ENCODE measurements at places on chromosomes 6 and 20.

- DNase-seq, result no peak
These were observed 595 bp downstream of the FBXO5 start for GRCh38 chr6:152981989-152982903.

GRCh38 chr6:118660218-118660569 is 8.8 kb upstream of the CEP85L start:
- DNase-seq, result no peak

- DNase-seq, result peak; percentile 19
These were observed 54.3 kb upstream of the CNR1 start for GRCh38 chr6:88220493-88220892.

GRCh38 chr6:166411721-166412151 is 29.0 kb upstream of the MPC1 start:
- DNase-seq, result no peak

GRCh38 chr6:166617359-166617758 is 9.7 kb downstream of the RPS6KA2 start:
- DNase-seq, result peak; percentile 72

DNA sequence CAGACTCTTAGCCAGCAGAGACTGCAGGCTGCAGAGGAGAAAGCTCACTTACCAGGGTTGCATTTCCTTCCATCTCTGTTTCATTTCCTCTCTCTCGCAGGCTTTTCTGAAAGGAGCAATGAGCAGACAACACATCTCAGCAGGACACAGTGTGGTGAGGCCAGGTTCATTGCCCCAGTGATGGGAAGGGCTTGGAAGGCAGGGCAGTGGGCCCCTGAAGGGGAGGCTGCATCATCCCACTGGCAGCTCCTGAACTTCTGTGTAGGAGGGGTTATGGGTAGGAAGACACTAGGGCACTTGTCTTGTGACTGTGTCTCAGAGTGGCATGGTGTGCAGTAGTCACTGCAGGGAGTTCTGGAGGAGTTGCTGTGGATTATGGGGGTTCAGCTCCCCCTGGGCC is 246.8 kb downstream of the QKI start:
- no peak for DNase-seq

- DNase-seq, result no peak
These were observed 9.7 kb upstream of the WFDC8 start for GRCh38 chr20:45588800-45589199.

GRCh38 chr6:4727671-4728435 is 48.4 kb upstream of the CDYL start:
- DNase-seq, result peak; percentile 7

- no peak for DNase-seq
These were observed 2.0 kb downstream of the CST5 start for GRCh38 chr20:23877524-23877923.

DNA sequence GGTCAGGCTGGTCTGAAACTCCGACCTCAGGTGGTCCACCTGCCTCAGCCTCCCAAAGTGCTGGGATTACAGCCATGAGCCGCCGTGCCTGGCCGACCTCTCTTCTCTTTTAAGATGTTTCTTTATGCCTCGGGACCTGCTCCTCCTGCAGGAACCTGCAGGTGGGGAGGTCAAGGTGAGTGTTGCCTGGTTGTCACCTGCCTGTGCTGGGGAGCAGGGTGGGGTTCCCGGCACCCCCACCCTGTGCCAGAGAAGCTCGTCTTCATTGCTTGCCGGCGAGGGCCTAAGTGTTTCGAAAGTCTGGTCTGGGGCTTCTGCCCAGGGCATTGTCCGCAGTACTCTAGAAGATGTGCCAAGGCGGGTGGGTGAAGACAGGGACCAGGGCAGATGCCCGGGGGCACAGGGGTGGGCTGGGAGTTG is 36.0 kb downstream of the SYNJ2 start:
- DNase-seq, result no peak

GRCh38 chr6:159513074-159513720 is 179.8 kb downstream of the SOD2 start:
- no peak for DNase-seq

DNA sequence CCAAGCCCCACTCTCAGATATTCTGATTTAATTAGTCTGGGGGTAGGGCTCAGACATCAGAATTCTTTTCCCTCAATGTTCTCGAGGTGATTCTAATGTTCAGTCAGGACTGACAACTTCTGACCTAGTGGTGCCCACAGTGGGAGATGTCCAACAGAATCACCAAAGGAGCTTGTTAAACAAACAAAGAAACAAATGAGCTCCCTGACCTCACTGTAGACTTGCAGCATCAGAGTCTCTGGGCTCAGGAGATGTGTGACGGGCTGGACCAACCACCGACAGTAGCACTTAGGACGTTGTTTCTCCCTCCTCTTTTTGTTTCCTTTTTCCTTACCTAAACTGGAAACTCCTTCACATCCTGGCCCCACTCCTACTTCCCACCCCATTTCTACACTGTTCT is 49.3 kb downstream of the CLIC5 start:
- DNase-seq, result no peak

- no peak for DNase-seq
These were observed 575 bp upstream of the MICAL1 start for GRCh38 chr6:109456111-109456583.

- no peak for DNase-seq
These were observed 66.9 kb downstream of the PHACTR2 start for GRCh38 chr6:143744551-143745165.

DNA sequence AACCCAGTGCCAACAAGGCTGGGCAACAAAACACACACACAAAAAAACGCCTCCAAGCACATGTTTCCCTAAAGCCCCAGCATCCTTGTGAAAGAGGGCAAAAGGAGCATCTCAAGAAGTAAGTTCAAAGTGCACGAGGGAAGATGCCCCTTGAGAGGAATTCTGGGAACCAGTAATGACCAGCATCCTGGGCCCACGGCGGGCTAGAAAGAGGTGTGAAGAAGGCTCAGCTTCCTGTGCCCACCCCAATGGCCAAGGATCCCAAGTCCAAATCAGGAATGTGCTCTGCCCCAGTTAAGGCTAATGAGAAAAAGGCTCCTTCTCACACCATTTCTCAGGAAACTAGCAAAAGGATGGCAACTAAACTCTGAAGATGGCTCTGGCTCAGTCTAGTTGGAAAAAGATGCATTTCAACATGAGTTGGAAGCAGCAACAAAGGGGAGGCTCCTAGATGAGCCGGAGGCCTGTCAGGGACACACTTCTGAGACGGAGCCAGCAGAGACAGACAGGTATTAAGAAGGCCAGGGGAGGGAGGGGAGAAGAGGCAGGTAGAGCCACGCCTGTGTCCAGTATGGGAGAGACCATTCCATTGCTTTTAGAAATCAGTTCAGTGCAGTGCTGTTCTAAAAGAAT is 3.2 kb downstream of the RIMS4 start:
- DNase-seq, result no peak

GRCh38 chr20:1940581-1940980 is 45.4 kb downstream of the SIRPA start:
- no peak for DNase-seq

GRCh38 chr6:144123421-144123820 is 26.9 kb upstream of the STX11 start:
- DNase-seq, result no peak

GRCh38 chr6:118632359-118632758 is 19.0 kb downstream of the CEP85L start:
- no peak for DNase-seq

DNA sequence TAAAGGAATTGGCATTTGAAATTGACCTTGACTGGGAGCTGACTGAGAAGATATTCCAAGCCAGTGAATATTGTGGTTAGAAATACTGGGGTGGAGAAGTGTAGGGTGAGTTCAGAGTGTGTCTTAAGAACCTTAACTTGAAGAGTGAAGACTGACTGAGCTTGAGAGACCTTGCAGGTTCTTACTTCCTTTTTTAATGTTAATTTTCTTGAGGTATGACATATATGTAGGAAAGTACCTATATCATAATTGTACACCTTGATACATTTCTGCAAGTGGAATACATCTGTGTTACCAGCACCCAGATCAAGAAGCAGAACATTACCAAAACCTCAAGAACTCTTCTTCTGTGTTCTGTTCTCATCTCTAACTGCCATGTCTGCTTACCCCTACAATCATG is 11.0 kb downstream of the DHX35 start:
- DNase-seq, result peak; percentile 2

- DNase-seq, result peak; percentile 33
These were observed 905 bp downstream of the PPARD start for GRCh38 chr6:35343092-35343834.

GRCh38 chr20:35092524-35093266 is at the start of gene TRPC4AP:
Gene TRPC4AP (minus strand): TSS chr20:35092807. CDS start chr20:35092781, 26 bp downstream.
- DNase-seq, result peak; percentile 92

DNA sequence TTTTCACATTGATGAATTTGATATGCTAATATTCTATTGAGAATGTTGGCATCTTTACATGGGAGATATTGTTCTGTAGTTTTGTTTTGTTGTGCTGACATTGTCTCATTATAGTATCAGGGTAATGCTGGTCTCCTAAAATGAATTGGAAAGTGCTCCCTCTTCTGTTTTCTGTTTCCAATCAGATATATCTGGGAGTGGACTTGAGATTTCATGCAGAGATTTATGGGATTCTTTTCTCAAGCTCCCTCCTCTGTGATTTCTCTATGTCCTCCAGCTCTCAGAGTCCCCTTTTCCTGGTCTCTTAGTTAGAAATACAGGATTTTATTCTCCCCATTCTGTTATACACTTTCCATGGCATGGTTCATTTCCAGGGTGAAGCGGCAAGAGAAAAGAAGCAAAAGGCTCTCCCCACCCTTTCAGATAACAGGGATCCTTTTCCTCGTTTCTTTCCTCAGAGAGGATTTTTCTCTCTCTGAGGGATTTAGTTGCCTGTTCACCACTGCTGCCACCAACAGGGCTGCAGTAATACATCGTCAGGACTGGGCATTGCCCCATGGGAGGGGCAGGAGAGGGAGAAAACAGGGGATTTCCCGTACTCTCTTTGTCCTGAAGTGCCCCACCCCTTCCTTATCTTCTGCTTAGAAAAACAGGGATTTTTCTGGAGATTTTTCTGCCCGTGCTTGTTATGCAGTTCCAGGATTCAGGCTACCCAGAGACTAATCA is 59.3 kb upstream of the STMND1 start:
- peak; percentile 31 for DNase-seq

DNA sequence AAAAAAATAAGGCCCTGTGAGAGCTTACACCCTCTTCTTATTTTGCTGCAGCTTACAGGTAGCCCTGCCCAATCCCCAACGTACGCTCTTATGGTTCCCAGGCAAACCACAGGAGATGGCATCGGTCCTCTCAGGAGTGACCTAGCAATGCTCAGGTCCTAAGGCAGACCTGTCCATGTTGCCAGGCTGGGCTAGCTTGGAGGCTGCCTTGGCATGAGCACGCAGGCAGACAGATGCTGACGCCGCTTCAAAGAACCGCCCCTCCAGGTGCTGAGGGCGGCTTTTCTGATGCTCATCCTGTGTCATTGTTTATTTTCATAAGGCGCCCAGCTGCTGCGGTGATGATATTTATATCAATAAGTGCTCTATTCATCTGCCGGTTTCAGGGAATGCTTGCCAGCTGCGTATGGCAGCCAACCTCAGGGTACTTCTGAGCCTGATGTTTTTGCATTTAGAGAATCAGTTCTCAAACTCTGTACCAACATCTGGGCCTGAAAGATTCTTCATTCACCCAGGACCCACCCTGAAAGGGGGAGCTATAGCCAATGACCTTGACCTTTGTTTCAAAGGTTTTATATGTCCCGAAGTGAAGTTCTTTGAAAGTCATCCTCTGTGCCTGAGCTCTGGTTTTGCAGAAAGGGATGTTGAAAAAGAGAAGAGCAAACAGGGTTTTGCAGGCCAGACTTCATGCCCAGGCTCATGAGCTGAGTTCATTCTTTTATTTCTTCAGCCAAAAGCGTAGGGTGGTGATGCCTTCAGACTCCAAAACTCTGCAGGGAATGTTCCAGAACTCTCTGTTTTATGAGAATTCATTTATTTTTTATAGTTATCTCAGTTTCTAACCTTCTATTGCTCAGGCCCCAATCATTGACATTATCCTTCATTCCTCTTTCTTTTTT is 475.6 kb upstream of the CHD6 start:
- no peak for DNase-seq

DNA sequence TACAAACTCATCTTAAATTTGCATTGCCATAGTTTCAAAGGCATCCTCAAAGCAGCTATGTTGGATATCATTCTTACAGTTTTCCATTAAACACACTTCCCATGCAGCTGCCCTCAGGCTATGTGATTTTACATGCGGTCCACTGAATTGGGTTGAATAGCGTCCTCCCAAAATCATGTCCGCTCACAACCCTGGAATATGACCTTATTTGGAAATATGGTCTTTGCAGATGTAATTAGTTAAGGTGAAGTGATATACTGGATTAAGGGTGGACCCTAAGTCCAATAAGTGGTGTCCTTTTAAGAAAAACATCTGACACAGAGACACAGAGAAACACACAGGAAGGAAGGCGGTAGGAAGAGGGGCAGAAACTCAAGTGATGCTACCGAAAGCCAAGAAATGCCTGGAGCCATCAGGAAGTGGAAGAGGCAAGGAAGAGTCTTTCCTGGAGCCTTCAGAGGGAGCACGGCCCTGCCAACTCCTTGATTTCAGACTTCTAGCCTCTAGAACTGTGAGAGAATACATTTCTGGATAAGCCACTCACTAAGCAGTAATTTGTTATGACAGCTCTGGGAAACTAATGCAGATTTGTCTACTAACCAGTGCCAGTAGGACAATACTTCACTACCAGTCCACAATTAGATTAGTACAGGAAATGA is 42.7 kb upstream of the NHSL1 start:
- DNase-seq, result no peak

DNA sequence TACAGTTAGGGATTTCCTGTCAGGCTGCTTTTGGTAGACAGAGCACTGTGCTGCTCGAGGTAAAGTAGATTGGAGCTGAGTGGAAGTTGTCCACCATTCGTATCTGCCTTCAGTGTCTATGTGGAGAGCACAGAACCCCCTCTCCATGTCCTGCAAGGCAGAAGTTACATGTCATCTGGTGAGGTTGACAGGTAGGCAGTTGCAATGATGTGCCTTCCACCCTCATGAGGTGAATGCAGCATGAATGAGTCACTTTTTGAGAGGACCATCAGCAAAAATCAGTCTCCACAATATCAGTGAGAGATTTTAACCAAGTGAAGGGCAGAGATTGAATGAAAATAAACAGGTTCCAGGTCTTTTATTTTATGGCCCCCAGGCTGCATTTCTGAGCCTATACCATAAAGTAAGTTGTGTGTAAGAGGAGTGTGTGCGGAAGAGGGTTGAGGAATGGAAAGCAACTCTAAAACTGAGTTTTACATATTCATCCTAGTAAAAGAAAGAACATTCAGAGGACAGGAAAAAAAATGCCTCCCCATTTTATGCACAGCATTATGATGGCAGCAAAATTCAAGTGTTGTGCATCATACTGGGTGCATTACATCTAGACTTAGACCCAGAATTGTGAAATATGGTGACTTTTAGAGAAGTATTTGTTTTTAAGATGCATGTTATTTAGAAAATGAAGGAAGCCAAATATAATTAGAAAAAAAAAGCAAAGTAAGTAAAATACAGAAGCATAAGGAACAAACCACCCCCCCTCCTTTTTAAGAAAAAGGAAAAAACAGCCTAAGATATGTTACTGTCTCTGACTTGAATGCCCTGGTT is 15.8 kb downstream of the TRAPPC3L start:
- DNase-seq, result no peak

Measured in astrocyte of the spinal cord (primary cell).